ENCODE measurements at places on chromosomes 1 and 21. TPM values are rescaled to one million over a fixed set of nuclear protein-coding genes. Genes with fewer than 3 reads are reported as not detected.
A peak's percentile ranks its signal among the peaks of the same experiment; 100 is the strongest.

DNA sequence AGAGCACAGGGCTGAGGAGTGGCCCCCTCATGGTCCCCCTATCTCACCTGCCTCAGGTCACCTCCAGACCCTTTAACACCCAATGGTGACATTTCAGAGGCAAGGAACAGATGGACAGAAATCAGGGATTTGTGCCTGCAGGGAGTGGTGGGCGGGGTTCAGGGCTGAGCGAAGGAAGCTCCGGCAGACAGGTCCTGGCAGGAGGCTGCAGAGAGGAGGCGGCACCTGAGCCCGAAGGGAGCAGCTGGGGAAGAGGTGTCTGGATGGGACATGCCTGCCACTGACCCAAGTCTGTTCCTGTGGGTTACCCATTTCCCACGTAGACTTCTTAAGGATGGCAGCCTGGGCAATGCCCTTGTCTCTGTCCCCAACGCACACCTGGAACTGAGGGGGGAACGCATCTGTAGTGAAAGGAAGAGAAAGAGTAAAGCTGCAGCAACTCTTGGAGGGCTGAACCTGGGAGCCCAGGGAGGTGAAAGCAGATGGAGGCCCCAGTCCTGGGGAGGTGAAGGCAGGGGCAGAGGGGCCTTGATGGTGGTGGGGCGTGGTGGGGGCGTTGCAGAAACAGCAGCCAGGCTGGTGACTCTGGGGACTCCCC, 61.6 kb upstream of the ADARB1 start:
- H3K4me1 ChIP-seq = peaks cover 59% of the 10 kb centered on the region
- no peak for DNase-seq
- H3K36me3 ChIP-seq = no peaks in the 10 kb centered on the region
- no peak overlapping the region for H3K4me3 ChIP-seq
- H3K27me3 ChIP-seq = no peaks in the 10 kb centered on the region

- H3K4me3 ChIP-seq = no peak overlapping the region
- no peak for DNase-seq
- peaks cover 4% of the 10 kb centered on the region for H3K36me3 ChIP-seq
- peaks cover 18% of the 10 kb centered on the region for H3K4me1 ChIP-seq
- no peaks in the 10 kb centered on the region for H3K27me3 ChIP-seq
These were observed 142.3 kb upstream of the KCNE2 start for GRCh38 chr21:34221331-34222030.

DNA sequence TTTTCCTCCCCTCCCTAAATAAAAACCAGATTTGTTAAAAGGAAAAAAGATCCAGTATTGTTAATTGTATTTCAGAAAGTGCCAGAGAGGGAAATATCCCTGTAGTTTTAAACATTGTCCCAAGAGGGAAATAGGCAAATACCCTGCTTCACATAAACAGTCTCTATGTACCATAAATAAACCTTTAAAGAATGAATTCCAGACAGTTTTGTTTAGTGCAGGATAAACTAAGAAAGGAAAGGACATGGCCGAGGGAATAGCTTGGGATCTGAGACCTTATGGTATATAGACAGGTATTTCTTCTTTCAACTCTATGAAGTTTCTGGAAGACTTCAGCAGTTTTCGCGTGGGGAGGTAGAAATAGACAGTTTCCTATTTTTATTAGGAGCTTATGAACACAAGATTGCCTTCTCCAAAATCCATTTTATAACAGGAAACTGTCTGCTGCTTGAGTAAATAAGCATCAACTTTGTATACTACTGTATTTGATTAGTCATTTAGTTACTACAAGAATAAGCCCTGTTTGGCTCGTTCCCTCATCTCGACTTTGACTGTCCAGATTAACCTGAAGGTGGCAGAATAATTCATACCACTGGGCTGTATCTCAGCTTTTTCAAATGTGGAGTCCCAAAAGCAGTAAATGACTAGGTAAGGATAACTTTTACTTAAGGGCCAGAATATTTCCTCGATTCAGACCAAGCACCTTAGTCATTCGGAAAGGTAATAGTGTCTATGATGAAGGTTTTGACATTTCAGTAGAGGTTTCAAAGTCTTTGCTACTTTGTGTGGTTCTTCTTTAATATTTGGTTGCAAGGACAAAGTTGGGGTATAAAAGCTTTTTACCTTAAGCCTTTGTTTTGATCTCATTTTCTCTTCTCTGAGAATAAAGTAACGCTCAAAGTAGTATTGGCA, 177.5 kb downstream of the VPS13D start:
- H3K27ac ChIP-seq = peak overlapping the region; percentile 16
- no peak for DNase-seq
- H3K4me1 ChIP-seq = peaks cover 30% of the 10 kb centered on the region
- no peaks in the 10 kb centered on the region for H3K27me3 ChIP-seq
- peaks cover 60% of the 10 kb centered on the region for H3K36me3 ChIP-seq

CNIH3 gene
- total RNA-seq = 4.2 TPM

All from osteocyte (in vitro differentiated cells).